Aorta (tissue), 5 donors: ENCODE measurements at places on chromosomes 5 and 9. TPM values are rescaled to one million over a fixed set of nuclear protein-coding genes. Genes with fewer than 3 reads are reported as not detected.

Gene DPM2
- 22.7 TPM for polyA plus RNA-seq

Gene ADGRD2
- polyA plus RNA-seq, result not detected

Gene RUSC2
- polyA plus RNA-seq, result 58.3 TPM

Gene CCDC187
- not detected for polyA plus RNA-seq

Gene C5orf58
- polyA plus RNA-seq, result not detected

Gene SPAAR
- polyA plus RNA-seq, result not detected

Gene SPINK7
- polyA plus RNA-seq, result 1.6 TPM

Gene DMRTA1
- polyA plus RNA-seq, result not detected

Gene GOLGA1
- polyA plus RNA-seq, result 11.5 TPM

Gene SLC34A1
- not detected for polyA plus RNA-seq

Gene ZNF608
- polyA plus RNA-seq, result 7.4 TPM

Gene FOXD1
- 6.7 TPM for polyA plus RNA-seq

Gene CER1
- polyA plus RNA-seq, result not detected

Gene TENT4A
- 4.1 TPM for polyA plus RNA-seq

Gene ANKRD18A
- not detected for polyA plus RNA-seq

Gene PCDHAC2
- polyA plus RNA-seq, result 0.49 TPM

Gene ZNF454
- 1.5 TPM for polyA plus RNA-seq

Gene FIBCD1
- 0.13 TPM for polyA plus RNA-seq

Gene TCERG1
- polyA plus RNA-seq, result 11.1 TPM

Gene NOXA1
- 2.9 TPM for polyA plus RNA-seq

Gene STK32A
- 3.4 TPM for polyA plus RNA-seq

Gene BTNL8
- polyA plus RNA-seq, result not detected

Gene PDLIM4
- 12.8 TPM for polyA plus RNA-seq

Gene TAF11L5
- not detected for polyA plus RNA-seq

Gene PCDHB11
- 4.7 TPM for polyA plus RNA-seq

Gene NR4A3
- 0.50 TPM for polyA plus RNA-seq

Gene ORM2
- not detected for polyA plus RNA-seq

Gene SARDH
- polyA plus RNA-seq, result 2.0 TPM

Gene AJM1
- 0.63 TPM for polyA plus RNA-seq

Gene SPINK6
- polyA plus RNA-seq, result not detected

Gene IL9
- not detected for polyA plus RNA-seq

Gene ELOVL7
- not detected for polyA plus RNA-seq
